GM12891 (cell line): ENCODE measurements at places on chromosomes 3 and 15.

GRCh38 chr3:39977058-39977794 lies 167.8 kb downstream of the MYRIP start:
- DNase-seq: no peak

GRCh38 chr15:63384906-63385305 lies 3.3 kb upstream of the CA12 start:
- DNase-seq: no peak

GRCh38 chr15:86328658-86329057 lies 249.0 kb downstream of the AGBL1 start:
- DNase-seq: no peak

DNA sequence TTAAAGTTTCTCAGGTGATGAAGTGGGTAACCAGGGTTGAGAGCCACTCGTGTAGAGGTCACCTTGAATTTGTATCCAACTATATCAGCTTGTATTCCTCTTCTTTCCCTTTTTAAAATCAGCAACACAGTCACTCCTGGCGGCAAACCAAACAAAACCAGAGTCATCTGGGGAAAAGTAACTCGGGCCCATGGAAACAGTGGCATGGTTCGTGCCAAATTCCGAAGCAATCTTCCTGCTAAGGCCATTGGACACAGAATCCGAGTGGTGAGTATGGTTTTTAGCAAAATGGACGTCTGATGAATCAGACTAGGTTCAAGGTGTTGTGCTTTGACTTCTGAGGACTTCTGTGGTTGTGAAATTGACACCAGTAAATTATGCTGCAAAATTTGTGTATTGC lies 3.9 kb downstream of the RPL35A start:
- DNase-seq: no peak

DNA sequence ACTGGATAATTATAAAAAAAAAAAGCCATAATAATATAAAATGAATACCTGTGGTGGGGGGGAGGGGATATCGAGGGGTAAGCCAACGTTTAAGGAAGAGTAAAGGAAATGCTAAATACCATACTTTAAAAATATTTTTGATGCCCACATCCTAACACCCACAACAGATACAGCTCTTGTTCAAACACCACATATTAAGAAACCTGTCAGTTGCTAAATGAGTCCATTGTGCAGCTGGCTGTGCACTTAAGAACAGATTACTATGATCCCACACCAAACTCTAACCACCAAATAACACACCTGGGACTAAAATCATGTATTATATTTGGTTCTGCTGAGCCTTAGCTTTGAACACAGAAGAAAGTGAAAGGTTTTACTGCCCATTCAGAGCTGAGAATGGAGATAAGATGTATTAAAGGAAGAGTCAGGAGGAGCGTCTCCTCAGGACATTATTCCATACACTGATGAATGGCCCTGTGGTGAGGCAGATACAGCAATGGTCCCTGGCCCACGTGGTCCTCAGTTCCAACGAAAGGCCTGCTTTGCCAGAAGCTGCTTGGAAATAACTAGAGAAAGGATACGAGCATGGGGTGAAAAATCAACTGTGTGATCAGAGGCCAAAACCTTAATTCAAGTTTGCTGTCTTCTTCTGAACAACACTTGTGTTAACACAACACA lies 515.4 kb downstream of the FOXP1 start:
- DNase-seq: no peak

- DNase-seq: no peak
Observed at GRCh38 chr15:97189162-97189780, 771.2 kb upstream of the ARRDC4 start.

- no peak for DNase-seq
Observed at GRCh38 chr3:124592658-124593441, 137.4 kb upstream of the UMPS start.
